ENCODE measurements at places on chromosomes 3 and 15.
A peak's percentile ranks its signal among the peaks of the same experiment; 100 is the strongest.

DNA sequence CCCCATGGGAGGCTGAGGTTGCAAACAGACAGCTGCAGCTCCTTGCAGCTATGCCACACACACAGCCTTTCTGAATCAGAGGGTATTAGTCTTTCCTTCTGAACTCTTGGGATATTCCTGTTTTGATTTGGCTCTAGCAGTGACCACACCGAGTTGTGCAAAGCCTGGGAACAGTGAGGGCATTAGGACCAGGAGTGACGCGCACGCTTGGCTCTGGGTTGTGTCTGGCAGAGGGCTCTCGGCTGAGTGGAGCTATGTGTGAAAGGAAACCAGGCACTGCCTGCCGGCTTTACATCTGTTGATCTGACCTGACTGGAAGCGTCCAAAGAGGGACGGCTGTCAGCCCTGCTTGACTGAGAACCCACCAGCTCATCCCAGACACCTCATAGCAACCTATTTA, at the start of gene GALNT15:
GALNT15 (plus strand) TSS at position 292 of the 400 bp plus-strand sequence. CDS start 472 bp downstream, outside the sequence.
- peak within 1 kb of the TSS; percentile 81 for H3K27ac ChIP-seq
- peak within 1 kb of the TSS; percentile 50 for H3K4me3 ChIP-seq
- ATAC-seq: peak; percentile 93

GRCh38 chr3:194194051-194194756, 58.3 kb downstream of the HES1 start:
- ATAC-seq: no peak
- H3K4me3 ChIP-seq: no peak overlapping the region
- no peaks in the 10 kb centered on the region for H3K36me3 ChIP-seq
- H3K4me1 ChIP-seq: no peaks in the 10 kb centered on the region
- no peak overlapping the region for H3K27ac ChIP-seq

GRCh38 chr3:177599837-177600236, 402.6 kb upstream of the TBL1XR1 start:
- H3K36me3 ChIP-seq: no peaks in the 10 kb centered on the region
- H3K4me3 ChIP-seq: no peak overlapping the region
- H3K27me3 ChIP-seq: no peaks in the 10 kb centered on the region

GRCh38 chr3:64039332-64039731, 16.0 kb upstream of the PSMD6 start:
- H3K27ac ChIP-seq: no peak overlapping the region
- H3K27me3 ChIP-seq: no peaks in the 10 kb centered on the region
- no peak overlapping the region for H3K4me3 ChIP-seq
- ATAC-seq: no peak
- no peaks in the 10 kb centered on the region for H3K36me3 ChIP-seq

GRCh38 chr15:76972389-76973361, 22.3 kb upstream of the PSTPIP1 start:
- no peaks in the 10 kb centered on the region for H3K27me3 ChIP-seq
- H3K4me3 ChIP-seq: peak overlapping the region; percentile 23
- H3K36me3 ChIP-seq: no peaks in the 10 kb centered on the region
- peak; percentile 79 for ATAC-seq
- no peak overlapping the region for H3K27ac ChIP-seq

DNA sequence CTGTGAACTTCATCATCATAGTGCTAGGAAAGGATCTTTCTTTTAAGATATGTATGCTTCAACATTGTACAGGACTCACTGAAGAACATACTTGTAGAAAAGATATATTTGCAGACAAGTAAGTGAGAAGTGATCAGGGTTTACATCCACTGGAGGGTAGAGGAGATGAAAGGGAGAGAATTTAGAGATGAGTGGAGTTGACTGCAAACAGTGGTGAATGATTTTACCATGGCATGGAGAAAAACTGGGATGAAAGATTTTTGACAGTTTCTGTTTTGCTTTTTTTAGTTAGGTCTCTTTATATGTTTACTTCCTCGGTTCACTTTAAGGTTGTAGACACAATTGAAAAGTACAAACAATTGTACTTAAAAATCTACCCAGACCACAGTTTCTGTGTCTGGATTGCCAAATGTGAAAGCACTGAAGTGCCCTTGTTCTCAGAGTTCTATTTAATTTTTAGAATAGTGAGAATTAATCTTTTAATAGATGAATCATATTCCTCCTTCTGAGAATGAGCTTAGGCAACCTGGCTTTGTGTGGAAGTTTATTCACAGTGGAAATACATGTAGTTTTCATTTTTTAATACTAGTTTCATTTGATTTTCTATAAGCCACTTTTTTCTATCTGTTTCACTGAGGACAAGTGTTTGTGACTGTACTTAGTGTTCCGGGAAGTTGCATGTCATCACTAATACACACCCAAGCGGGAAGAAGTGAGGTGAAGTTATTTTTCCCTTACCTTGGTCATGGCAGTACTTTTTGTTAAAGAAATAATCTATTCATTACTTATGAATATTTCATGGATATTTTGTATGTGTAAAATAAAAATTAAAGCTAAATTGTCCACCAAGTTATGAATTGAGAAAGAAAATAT, 1.8 kb upstream of the GPR171 start:
- no peak overlapping the region for H3K27ac ChIP-seq
- H3K4me1 ChIP-seq: no peaks in the 10 kb centered on the region
- no peaks in the 10 kb centered on the region for H3K36me3 ChIP-seq

DNA sequence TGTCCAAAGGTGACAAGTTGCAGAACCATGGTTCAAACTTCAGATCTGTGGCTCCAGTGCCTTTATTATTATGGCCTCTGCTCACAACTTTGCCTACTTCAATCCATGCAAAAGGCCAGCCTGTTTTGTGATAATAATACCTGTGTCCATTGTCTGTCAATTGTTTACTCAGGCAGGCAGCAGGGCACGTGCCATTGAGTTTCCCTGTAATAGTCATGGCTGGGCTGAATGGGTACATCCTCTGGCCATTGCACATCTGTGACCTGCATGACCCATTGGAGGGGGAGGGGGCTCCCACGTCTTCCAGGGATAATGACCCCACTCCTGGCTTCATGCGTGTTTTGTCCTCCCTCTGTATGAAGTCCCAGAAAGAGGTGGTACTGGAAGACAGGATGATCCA, 215.4 kb downstream of the SSR3 start:
- H3K36me3 ChIP-seq: no peaks in the 10 kb centered on the region
- H3K4me1 ChIP-seq: no peaks in the 10 kb centered on the region
- no peak for ATAC-seq
- H3K4me3 ChIP-seq: no peak overlapping the region
- H3K27me3 ChIP-seq: no peaks in the 10 kb centered on the region

GRCh38 chr3:123311201-123311600, 109.5 kb downstream of the SEC22A start:
- no peak overlapping the region for H3K4me3 ChIP-seq
- no peaks in the 10 kb centered on the region for H3K27me3 ChIP-seq
- no peaks in the 10 kb centered on the region for H3K4me1 ChIP-seq
- no peak for ATAC-seq

GRCh38 chr3:23537101-23537551, 268.6 kb upstream of the UBE2E1 start:
- H3K4me3 ChIP-seq: no peak overlapping the region
- H3K36me3 ChIP-seq: no peaks in the 10 kb centered on the region
- H3K4me1 ChIP-seq: no peaks in the 10 kb centered on the region

DNA sequence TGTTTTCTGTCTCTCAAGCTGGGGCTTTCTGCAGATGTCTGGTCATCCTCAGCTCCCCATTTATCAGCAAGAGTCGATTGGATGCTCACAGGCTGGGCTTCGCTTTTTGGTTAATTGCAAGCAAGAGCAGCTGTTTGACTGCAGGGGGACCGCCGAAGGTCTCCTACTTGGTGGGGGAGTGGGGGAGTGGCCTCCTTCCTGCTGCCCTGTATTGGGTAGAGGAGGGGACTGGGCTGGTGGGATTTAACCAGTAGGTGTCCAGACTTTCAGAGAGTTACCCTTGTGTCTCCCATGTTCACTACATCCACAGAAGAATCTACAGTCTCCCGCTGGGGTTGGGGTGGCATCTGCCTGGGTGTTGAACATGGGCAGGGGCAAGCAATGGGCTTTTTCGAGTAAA, 78.7 kb downstream of the PLXNA1 start:
- no peaks in the 10 kb centered on the region for H3K36me3 ChIP-seq
- H3K27ac ChIP-seq: no peak overlapping the region
- no peaks in the 10 kb centered on the region for H3K4me1 ChIP-seq

Data from gastroesophageal sphincter (tissue), 4 donors.